SIG-M5 (cell line): ENCODE measurements at places on chromosomes 11 and 22.

GRCh38 chr11:82288471-82288870 is 445.2 kb downstream of the FAM181B start:
- no peak for DNase-seq

DNA sequence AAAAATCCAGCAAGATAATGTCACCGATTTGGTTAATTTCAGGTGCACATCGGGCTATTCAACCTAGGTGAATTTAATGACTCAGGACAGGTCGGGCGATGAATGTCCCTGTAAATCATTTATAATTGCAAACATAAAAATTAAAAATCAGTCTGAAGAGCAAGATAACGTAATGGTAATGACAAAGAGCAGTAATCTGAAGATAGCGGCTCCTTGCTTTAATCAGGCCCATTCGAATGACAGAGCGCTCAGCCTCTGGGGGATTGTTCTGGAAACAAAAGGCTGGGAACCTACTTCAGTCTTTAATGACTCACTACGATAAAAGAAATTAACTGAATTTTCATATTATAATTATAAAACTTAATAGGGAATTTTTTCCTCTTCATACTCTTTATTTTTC is 61.3 kb downstream of the RCN1 start:
- DNase-seq: no peak

GRCh38 chr11:99277281-99277680 is 256.5 kb downstream of the CNTN5 start:
- DNase-seq: no peak

GRCh38 chr11:2256951-2257700 is 13.3 kb downstream of the ASCL2 start:
- DNase-seq: no peak

DNA sequence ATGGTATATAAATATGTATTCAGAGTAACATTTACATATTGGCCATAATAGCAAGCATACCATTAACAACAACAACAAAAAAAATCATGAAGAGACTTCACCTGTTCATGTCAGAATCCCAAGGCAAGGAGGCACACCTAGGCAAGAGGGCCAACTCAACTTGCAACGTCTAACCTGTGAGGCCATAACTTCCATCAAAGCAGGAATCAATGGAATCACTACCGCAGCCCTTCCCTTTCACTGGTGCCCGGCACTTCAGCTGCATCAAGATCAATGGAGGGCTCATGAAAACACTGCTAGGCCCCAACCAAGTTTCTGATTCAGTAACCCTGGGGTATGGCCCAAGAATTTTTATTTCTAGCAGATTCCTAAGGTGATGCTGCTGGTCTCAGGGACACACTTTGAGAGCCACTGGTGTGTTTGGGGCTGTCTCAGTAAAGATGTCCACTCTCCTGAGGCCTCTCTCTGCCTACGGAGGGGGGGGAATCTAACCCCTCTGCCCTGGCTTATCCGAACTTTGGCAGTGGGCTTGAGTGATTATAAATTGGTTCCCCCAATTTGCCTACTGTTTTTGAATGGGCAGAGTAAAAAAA is 8.0 kb downstream of the ZFTA start:
- DNase-seq: no peak

GRCh38 chr22:30969532-30970355 is 679 bp downstream of the TUG1 start:
- no peak for DNase-seq

DNA sequence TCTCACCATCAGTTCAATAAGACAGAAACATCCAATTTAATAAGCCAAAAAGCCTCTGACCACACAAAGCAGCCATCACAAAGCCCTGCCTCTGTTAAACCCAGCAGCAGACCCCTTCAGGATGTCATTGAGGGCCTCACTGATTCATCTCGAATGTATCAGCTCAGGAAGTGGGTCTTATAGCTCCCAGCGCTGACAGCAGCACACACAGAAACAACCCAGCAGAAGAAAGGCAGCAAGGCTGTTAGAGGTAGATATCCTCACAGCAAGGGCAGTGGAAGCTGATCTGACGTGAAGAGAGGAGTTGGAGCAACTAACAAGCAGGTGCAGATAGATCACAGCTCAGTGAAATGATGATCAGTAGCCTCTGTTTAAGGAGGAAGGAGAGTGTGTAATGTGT is 86.2 kb upstream of the NCAM1 start:
- no peak for DNase-seq

DNA sequence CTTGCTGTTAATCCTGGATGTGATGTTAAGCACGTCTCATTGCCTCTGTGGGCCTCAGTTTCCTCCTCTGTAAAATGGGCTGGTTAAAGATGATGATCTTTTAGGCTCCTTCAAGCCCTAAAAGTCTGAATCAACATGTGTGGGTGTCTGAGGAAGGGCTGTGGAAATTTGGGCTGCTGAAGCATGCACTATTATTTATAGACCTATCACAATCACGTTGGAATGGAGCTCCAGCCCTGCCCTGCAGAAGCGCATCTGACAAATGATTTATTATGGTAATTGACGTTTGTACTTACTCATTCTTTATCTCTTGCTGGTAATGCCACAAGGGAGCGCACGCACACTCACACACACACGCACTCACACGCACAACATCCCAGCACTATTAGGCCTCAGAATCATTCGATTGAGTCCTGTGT is 20.4 kb downstream of the P2RX3 start:
- no peak for DNase-seq

- DNase-seq: no peak
Measured at GRCh38 chr11:43737201-43737590, 56.7 kb downstream of the HSD17B12 start.
